HFFc6 (cell line): ENCODE measurements at places on chromosomes 4 and X.

- peaks cover 3% of the 10 kb centered on the region for H3K27me3 ChIP-seq
- no peak for DNase-seq
- H3K27ac ChIP-seq = no peak overlapping the region
- no peaks in the 10 kb centered on the region for H3K36me3 ChIP-seq
Observed at GRCh38 chr4:2071912-2072867, 13.1 kb downstream of the NAT8L start.

GRCh38 chrX:960821-961220 is 251.6 kb downstream of the CRLF2 start:
- no peak overlapping the region for H3K4me3 ChIP-seq
- H3K36me3 ChIP-seq = no peaks in the 10 kb centered on the region
- peaks cover 49% of the 10 kb centered on the region for H3K27me3 ChIP-seq
- no peak for DNase-seq
- H3K27ac ChIP-seq = no peak overlapping the region
- peaks cover 8% of the 10 kb centered on the region for H3K4me1 ChIP-seq

GRCh38 chrX:138925330-138925729 is 213.8 kb upstream of the FGF13 start:
- H3K4me3 ChIP-seq = no peak overlapping the region
- no peaks in the 10 kb centered on the region for H3K27me3 ChIP-seq
- peak; percentile 23 for DNase-seq
- H3K27ac ChIP-seq = no peak overlapping the region; the same call in 1 of the 2 replicates
- no peaks in the 10 kb centered on the region for H3K36me3 ChIP-seq
- H3K4me1 ChIP-seq = no peaks in the 10 kb centered on the region

DNA sequence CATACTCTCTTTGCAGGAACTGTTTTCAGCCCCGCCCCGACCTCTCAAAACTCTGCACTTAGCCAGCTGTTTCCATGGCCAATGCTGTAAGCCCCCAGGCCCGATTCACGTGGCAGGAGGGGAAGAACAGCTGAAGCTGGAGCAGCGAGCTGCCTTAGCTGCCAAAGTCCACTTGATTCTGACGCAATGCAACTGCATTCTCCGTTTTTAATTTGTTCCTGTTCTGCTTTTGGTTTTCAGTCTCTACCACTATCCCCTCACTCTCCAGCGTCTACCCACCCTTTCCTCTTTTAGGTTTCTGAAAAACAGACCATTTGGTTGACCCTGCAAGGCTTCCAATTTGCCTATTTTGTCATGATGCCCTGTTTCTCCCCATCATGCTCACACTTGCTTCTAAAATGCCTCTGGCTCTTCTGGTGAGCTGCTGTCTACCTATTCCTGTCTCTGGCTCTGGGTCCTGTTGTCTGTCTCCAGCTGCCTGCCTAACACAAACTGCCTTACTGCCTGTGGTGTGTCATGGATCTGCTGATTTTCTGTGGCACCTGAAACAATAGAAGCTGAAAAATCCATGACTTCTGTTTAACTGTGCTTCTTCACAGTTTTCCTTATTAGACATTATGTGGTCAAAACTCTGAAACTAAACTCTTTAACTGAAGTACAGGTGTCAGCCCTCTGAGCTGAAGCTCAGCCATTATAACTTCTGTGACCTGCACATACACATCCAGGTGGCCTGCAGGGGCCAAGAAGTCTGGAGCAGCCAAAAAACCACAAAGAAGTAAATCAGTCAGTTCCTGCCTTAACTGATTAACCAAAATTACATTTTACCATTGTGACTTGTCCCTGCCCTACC is 160.5 kb upstream of the AGTR2 start:
- H3K27me3 ChIP-seq = peaks cover 2% of the 10 kb centered on the region
- no peak overlapping the region for H3K27ac ChIP-seq
- no peaks in the 10 kb centered on the region for H3K4me1 ChIP-seq
- H3K36me3 ChIP-seq = no peaks in the 10 kb centered on the region; the same call in 1 of the 2 replicates
- DNase-seq = no peak

DNA sequence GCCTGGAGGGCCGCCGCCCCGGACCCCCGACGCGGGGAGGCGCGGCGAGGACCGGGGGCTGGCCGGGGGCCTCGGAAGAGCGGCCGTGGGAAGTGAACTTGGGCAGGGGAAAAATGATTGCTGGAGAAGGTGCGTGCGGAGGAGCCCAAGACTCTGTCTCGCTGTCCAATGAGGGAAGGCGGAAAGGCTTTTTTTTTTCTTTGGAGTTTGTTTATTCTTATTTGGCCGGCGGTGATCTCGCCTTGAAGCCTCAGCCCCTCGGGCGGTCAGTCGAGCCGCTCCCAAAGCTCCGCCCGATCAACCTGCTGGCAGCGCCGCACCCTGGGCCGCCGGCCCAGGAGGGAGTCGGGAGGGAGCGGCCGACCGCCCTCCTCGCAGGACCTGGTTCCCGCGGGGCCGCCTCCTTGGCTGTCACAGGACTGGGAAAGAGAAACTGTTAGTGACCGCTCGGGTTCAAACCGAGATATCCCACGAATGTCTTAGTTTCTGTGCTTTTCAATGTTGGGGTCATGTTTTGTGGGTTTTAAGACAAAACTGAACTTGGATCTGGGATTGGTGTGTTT is 2.5 kb downstream of the CPEB2 start:
- H3K36me3 ChIP-seq = peaks cover 37% of the 10 kb centered on the region
- H3K4me1 ChIP-seq = peaks cover 48% of the 10 kb centered on the region
- peak overlapping the region; percentile 83 for H3K27ac ChIP-seq
- peak; percentile 68 for DNase-seq
- peak overlapping the region; percentile 92 for H3K4me3 ChIP-seq
